Stimulated activated CD8-positive, alpha-beta memory T cell treated with anti-CD3 and anti-CD28 coated beads, Interleukin-15, amount 100 ng/mL, for 4 hours (primary cell): ENCODE measurements at places on chromosomes 2 and 18.

DNA sequence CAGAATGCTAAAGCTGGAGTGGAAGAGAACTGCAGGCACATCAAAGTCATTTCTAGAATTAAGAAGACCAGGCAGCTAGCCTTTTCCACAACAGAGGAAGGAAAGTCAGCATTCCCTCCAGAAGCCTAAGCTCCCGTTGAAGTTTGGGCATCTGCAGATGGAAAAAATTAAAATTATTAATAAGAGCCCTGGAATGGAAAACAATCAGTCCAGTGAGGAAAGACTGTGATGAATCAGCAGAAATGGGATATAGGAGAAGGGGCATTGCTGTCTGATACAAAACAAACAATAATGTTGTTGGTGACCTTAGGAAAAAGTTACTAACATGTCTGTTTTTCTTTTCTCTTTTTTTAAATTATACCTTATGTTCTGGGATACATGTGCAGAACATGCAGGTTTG lies 450.7 kb upstream of the SLC14A2 start:
- no peak for DNase-seq

GRCh38 chr2:75100011-75100800 lies 99.1 kb downstream of the TACR1 start:
- no peak for DNase-seq

DNA sequence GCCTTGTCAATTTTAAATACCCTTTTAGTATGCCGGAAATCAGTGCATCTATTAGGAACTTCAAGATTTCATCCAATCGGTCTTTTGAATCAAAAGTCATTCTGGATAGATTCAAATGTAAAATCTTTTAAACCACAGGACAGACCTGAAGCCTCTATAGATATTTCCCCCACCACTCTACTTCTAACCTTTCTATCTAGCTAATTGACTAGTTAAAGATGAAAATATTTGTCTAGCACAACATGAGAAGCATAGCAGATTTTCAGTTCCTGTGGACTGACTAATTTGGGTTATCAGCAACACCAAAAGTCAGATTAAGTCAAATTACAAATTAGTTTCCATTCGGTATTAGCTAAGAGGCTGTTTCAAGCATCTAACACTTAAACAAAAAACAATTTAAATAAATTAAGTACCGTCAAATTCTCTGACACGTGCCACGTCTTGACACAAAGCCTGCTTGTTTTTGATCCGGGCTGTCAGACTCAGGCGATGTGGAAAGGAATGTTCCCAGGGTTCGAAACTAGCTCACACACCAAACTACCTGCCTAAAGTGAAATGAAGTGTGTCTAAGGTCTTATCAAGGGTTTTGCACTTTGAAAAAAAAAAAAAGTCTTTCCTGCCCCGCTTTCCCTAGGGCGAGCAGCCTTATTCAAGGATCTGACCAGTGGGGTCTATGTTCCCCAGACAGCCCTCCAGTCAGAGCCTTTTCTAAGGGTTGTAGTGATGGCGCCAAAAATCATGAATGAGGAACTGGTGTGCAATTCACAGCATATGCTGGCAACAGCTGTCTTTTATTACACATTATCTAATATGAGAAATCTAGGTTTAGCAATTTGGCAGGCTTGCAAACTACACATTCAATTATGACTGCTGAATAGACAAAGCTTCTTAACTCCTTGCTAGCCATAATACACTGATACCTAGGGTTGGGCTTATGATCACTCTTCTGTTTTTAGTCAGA lies 4.7 kb downstream of the CYTIP start:
- DNase-seq, result no peak

DNA sequence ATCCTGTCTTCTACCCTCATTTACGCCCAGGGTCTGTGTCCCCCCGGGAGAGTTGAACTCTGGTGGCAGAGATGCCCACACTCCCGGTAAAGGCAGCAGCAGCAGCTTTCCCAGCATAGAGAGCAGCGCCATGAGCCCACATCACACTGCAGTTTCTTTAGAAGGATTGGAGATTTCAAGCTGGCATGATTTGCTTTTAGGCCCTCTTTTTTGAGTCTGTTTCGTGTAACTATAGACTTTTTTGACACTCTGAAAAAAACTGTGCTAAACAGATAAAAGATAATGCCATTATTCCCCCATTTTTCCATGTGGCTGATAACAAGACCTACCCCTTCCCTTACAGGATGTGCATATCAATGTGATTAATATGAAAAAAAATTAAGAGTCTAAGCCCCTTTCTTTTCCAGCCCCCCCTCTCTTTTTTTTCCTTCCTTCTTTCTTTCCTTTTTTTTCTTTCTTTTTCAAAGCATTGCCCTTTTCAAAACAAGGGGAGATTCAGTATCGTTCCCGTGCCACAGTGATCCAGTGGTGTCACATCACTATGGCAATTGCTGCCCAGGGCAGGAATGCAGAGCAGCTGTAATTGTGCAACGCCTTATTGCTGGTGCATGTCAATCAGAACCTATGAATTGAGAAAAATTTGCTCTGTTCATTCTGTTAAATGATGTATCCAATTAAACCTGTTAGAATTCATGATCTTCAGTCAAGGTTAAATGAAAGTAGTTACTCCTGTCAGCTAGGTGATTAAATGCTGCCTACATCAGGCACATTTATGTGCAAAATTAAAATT lies 104.5 kb downstream of the CDCA7 start:
- no peak for DNase-seq

DNA sequence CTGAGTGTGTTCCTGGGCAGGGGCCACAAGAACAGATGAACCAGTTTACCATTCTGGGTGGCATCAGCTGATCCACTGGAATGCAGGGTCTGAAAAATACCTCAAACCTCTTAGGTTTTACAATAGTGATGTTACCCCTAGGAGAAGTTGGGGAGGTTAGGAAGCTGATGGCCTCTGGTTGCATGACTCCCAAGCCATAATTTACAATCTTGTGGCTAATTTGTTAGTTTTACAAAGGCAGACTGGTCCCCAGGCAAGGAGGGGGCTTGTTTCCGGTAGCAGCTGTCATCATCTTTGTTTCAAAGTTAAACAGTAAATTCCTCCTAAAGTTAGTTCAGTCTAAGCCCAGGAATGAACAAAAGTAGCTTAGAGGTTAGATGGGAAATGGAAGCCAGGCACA lies 113.8 kb upstream of the SLC38A11 start:
- DNase-seq, result no peak

- DNase-seq, result no peak
Observed at GRCh38 chr2:38187541-38188011, 111.6 kb upstream of the CYP1B1 start.

DNA sequence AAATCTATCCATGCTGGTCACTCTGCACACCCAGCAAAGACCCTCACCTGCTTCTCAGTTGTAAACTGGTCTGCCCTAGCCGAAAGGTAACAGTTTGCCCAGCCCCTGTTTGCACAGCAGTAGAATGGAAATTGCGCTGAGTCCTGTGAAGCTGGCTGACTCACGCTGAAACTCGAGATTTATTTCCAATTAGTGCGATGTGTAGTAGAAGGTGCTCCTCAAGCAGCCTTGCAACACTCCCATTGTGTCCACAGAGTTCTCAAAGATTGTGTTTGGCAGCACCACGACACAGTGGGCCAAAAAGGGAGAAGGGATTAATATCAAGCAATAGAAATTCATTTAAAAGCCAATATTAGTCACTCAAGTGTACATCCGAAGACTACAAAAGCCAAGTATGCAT lies 21.7 kb upstream of the APCDD1 start:
- no peak for DNase-seq

DNA sequence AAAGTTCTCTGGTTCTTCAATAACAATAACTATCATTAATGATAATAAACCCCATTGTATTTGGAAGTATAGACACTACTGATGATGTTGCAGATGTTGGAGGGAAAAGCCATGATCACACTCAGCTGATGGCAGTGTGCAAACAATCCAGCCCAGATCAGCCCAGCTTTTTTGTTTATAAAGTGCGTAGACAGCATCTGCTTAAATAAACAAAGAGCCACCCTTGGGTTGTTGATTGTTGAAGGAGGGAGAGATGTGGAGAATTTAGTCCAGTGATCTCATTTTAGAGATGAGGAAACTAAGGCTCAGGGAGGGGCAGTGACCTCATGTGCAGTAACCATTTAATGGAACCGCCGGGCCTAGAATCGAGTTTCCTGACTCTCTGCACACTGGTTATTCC lies 56.0 kb upstream of the MEX3C start:
- DNase-seq, result no peak
